GM12892 (cell line): ENCODE measurements at places on chromosomes 3 and 15.

DNA sequence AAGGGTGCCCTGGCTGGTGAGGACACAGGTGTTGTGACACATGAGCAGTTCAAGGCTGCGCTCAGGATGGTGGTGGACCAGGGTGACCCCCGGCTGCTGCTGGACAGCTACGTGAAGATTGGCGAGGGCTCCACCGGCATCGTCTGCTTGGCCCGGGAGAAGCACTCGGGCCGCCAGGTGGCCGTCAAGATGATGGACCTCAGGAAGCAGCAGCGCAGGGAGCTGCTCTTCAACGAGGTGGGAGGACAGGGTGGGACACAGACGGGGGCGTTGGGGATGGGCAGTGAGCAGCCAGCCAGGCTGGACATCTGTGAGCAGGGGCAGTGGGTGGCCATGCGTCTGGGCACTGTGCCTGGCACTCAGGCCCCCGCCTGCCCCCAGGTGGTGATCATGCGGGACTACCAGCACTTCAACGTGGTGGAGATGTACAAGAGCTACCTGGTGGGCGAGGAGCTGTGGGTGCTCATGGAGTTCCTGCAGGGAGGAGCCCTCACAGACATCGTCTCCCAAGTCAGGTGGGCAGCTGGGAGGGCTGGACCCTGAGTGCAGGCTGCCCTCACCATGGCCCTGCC is 10.3 kb downstream of the ANKRD63 start:
- DNase-seq, result no peak

- no peak for DNase-seq
These were observed 9.9 kb downstream of the GTPBP8 start for GRCh38 chr3:113000691-113001090.

GRCh38 chr15:63492541-63493077 is 11.8 kb upstream of the USP3 start:
- no peak for DNase-seq

DNA sequence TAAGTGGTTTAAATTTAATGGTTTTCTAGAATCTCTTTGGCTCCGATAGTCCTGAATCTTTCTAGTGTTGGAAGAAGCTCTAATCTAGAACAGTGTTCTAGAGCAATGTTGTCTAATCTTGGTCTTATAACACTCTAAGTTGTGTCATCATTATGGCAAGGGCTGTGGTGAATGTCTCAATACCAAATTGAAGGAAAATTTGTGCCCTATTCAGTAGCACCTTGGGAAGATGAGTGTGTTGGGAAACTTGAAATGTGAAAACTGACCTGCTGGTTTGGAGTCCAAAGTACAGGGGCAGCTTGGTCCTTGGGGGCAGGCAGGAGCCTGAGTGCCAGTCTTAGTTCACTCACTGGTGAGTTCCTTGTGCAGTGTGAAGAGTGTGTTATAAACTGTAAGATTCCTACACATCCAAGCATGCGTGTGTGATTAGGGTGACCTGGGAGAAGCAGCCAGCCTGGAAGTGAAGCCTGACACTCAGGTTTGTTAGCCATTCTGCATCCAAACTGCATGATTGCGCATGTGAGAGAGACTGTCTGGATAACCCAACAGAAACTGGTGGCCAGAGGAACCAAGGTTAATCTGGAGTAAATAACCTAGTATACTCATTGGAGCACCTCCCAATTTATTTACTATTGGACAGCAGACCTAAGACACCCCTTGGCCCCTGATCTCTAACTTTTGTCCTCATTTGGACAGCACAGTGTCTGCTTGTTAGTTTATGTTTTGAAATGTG is 14.6 kb downstream of the ZNF592 start:
- no peak for DNase-seq

GRCh38 chr15:90209591-90209990 is 8.5 kb downstream of the SEMA4B start:
- DNase-seq, result no peak

DNA sequence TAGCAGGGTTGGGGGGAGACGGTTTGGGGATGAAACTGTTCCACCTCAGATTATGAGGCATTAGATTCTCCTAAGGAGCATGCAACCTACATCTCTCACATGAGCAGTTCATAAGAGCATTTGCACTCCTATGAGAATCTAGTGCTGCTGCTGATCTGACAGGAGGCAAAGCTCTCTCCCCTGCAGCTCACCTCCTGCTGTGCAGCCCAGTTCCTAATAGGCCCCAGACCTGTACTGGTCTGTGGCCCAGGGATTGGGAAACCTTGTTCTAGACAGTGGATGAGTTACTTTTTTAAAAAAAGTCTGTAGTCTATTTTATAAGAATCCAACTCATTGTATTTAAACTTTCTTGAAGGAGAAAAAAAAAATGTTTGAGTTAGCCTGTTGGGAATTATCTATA is 100.0 kb downstream of the HHLA2 start:
- no peak for DNase-seq

- no peak for DNase-seq
These were observed 72.6 kb downstream of the FOXB1 start for GRCh38 chr15:60076582-60077276.

GRCh38 chr3:56522374-56522773 is 34.6 kb upstream of the CCDC66 start:
- DNase-seq, result no peak

DNA sequence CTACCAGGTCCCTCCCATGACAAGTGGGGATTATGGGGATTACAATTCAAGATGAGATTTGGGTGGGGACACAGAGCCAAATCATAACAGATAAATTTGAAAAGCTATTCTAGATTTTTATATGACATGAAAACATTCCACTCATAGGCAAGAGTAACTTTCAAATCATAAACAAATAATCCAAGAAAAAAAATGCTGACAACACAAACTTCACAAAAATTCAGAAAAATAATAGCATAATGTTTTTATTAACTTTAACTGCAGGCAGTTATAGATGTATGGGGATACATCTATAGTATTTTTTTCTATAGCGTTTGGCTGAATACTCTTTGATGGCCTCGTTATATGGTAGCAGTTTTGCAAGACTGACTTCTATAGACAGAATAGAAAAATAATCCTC is 243.1 kb downstream of the ADAMTSL3 start:
- no peak for DNase-seq

DNA sequence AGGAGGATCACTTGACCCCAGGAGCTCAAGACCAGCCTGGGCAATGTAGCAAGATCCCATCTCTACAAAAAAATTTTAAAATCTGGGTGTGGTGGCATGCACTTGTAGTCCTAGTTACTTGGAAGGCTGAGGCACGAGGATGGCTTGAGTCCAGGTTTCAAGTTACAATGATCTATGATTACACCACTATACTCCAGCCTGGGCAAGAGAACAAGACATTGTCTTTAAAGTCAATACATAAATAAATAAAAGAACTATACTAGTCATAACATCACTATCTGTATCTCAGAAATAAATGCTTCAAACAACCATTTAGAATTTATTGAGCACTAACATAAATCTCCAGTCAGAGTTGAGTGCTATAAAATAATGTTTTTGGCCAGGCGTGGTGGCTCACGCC is 8.5 kb upstream of the PHLDB2 start:
- no peak for DNase-seq

DNA sequence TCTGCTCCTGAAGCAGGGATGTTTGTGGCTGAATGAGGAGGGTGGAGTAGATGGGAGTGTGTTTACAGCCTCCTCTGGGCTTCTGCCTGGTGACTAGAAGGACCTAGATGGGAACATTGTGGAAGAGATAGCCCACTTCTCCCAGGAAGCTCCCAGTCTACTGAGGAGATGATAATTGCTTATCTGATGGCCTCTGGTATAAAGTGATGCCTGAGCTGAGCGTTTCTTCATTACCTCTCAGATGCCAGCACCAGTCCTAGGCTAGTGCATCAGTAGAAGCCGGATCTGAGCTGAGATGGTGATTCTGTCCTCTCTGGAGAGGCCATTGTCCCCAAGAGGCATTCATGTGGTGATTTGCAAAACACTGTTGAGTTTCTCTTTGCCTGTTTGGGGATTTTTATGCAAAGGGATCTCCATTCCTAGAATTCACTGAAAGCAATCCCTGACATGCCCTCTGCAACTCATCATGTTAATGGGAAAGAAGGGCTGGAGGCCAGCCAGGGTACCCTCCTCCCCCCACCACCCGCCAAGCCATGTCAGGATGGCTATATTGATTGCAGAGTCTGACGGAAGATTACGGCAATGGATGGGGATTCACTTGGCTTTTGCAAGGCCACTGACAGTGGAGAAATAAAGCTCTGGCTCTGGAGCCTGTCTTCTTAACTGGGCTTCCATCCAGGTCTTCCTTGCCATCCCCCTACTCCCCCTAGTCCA is 166.4 kb upstream of the ROPN1 start:
- DNase-seq, result no peak

- no peak for DNase-seq
These were observed 335.1 kb upstream of the THRB start for GRCh38 chr3:24829629-24830229.

DNA sequence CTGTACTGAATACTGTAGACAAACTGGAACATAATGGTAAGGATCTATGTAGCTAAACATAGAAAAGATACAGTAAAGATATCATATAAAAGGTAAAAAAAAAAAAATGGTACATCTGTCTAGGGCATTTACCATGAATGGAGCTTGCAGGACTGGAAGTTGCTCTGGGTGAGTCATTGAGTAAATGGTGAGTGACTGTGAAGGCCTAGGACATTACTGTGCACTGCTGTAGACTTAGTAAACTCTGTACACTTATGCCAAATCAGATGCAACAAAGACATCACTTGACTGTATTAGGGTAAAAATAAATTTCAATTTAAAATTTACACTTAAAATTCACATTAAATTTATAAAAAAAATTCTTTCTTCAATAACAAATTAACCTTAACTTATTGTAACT is 281.3 kb upstream of the LMCD1 start:
- no peak for DNase-seq

GRCh38 chr15:89186803-89187202 is 34.6 kb downstream of the RLBP1 start:
- no peak for DNase-seq

GRCh38 chr3:11300970-11301369 is 28.8 kb downstream of the ATG7 start:
- DNase-seq, result no peak

DNA sequence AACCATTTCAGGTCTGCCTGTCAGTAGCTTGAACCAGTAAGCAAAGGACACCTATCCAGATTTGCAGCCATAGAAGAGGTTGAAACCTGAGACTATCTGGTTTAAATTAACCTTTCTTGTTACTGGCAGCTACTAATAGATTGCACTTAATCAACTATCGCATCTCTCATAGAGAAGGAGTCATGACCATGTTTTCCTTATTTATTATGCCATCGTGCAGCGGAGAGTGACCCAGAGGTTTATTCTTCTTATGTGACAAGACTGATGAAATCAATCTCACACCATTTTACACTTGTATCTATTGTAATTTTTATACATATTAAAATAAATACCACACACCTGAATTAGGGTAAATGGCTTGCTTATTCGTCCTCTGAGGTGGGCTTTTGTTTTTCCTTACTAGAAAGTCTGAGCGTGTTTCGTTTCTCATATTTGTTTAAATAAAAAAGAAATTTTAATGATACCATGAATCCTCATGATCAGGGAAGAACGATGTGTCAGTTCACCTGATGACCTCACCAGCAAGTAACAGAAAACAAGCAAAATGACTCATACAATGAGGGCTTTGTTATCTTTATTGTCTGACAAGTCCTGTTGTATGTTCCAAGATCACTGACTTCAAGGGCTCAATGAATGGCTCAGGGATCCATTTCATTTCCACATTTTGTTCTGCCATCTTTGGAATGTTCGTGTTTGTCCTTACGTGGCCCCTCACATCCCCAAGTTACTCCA is 379.5 kb upstream of the DPH6 start:
- DNase-seq, result no peak

DNA sequence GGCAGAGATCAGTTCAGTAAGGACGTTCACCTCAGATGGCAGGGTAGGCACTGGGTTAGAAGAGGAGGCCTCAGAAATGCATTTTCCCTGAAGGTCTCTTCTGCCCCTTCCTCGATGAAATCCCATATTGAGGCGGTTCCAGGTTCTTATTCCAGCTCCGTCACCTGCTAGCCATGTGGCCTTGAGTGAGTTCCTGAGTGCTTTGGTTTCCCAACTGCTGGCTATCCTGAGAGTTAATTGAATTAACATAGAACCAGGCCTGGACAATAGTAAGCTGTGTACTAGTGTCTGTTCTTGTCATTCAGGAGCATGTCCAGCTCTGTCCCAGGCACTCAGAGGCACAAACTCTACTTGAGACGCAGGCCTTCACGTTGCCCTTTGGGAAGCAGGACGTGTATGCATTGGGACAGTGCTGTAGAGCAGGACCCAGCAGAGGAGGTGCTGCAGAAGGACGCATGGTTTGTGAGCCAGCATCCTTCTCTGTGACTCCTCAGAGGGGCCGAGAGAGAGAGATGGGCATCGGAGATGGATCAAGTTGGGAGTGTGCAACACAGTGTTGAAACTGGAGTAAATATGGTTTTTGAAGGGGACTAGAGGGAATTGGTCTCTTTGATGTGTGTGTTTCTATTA is 114.2 kb downstream of the ASB7 start:
- no peak for DNase-seq
